ENCODE measurements at places on chromosomes 11 and 22. TPM values are rescaled to one million over a fixed set of nuclear protein-coding genes. Genes with fewer than 3 reads are reported as not detected.

GRCh38 chr22:41893591-41894375, 21.1 kb downstream of the SHISA8 start:
- no peak for DNase-seq

GRCh38 chr22:35726933-35727332, 9.3 kb downstream of the APOL5 start:
- no peak for DNase-seq

DNA sequence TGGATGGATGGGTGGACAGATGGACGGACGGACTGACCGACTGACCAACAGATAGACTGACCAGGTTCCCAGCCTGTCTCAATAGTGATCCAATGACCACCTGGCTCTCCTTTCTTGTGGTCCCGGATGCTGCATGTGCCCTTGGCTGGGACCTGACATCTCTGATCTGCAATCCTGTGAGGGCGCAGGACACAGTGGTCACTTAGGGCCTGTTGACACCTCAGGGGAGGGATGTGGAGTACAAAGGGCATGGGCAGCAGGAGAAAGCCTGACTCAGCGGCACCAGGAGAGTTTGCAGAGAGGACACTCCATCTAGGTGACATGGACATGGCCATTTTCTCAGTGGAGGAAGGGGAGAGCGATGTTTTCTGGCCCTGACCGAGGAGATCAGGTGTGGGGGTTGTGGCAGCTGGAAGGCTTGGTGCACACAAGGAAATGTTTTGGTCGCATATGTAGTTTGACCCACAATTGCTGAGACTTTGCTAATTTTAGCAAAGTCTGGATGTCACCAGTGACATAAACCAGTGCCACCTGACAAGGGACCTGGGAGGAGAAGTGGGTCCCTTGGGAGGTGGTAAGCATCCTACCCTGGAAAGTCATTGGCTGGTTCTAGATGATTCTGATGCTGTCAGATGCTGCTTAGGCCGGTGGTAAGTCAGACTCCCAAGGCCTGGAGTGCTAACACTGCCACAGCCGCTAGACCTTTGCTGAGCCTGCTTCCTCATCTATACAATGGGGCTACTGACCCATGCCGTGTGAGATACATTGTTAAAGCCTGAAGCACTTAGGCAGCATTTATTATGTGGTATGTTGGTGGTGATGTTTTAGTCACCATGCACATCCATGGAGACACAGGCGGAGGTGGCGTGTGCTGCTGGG, 50.7 kb downstream of the CD82 start:
- no peak for DNase-seq

Gene HEPACAM
- total RNA-seq: not detected
